ENCODE measurements at places on chromosomes 4 and X.

GRCh38 chr4:87270144-87270543, 49.7 kb upstream of the KLHL8 start:
- no peak for DNase-seq

DNA sequence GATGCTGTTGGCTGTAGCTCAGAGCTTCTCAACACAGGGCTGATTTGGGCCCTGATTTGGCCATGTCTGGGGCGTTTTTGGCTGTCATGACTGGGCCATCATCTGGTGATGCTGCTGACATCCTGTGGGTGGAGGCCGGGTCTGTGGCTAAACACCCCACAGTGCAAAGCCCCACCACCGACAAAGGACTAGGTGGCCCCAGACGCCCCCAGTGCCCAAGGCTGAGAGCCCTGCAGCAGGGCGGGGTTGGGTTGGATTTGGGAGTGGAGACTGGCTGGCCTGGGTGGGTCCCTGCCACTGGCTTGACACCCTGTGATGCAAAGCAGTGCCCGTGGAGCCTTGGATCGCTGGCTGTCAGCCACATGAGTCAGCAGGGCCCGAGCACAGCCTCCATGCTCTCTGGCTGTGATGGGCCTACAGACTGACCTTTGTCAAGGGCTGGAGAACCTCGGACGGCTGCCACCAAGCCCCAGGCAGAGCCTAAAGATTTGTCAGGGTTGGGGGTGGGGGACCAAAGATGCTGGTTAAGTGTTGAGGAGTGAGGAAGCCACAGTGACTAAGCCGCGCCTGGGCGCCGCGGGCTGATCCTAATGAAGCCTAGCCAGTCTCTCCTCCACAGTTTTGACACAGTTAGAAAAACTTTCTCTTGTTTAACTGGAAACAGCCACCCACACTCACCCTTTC, 28.3 kb downstream of the CYTL1 start:
- DNase-seq = no peak

- no peak for DNase-seq
Measured at GRCh38 chr4:83831588-83831987, 295.7 kb downstream of the GPAT3 start.

- DNase-seq = no peak
Measured at GRCh38 chr4:106707776-106708463, 328.2 kb downstream of the DKK2 start.

GRCh38 chrX:37541991-37542390, 29.5 kb upstream of the LANCL3 start:
- no peak for DNase-seq

DNA sequence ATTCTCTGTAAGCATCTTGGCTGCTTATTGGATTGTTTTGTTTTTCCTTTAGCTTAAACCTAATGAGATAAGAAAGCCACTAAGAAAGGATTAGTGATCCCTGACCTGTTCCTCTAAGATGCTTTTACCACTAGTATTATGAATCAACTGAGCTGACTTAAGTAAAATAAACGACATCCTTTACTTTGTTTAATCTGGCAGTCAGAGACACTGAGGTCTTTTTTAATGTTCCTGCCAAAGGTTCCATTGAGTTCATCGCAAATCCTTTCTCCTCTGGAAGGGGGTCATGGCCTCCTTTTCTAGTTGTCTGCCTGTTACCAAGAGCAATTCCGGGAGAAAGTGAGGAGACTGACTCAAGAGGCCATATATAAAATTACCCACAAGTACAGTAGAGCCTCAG, 1038.3 kb upstream of the SLIT2 start:
- DNase-seq = no peak

DNA sequence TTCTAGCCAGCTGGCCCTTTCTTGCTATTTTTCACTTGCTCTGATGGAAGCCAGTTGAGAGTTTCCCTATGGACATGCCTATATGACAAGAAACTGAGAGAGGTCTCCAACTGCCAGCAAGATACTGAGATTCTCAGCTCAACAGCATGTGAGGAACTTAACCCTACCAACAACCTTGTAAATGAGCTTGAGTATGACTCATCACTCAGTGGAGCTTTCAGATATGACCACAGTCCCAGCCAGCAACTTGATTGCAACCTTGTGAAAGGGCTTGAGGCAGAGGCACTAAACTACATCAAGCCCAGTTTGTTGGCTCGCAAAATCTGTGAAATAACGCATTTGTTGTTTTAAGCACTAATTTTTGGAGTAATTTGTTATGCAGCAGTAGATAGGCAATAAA, 175.8 kb downstream of the COMMD8 start:
- no peak for DNase-seq

GRCh38 chr4:139460565-139460964, 6.6 kb downstream of the RAB33B start:
- no peak for DNase-seq

DNA sequence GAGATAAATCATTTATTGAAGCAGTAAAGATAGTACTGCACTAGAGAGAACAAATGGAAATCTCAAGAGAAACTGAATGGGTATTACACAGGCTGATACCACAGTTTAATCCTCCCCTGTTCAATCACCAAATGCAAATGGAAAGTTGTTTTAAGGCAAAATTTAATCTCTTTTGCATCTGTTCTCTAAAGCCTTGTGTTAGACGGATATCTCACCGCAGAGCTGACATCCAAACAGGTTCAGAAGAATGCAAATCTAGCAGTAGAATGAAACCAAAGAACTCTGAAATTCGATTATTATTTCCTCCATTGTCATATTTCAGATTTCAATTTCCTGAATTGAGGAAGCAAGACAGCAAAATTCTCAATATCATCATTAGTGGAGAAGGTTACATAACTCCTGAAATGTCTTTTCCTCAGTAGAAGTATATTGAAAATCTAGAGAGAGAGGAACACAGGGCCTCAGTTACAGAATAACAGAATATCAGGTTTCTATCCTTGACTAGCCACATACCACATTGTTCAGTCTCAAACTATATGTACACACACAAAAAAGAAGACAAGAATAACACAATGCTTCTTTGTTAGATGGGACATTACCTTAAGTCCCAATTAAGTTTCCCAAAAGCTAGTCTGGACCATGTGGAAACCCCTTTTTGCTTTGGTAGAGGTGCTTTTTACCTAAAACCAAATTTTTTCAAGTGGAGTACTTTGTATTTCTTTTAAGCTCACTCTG, 94.1 kb upstream of the BANK1 start:
- DNase-seq = no peak

DNA sequence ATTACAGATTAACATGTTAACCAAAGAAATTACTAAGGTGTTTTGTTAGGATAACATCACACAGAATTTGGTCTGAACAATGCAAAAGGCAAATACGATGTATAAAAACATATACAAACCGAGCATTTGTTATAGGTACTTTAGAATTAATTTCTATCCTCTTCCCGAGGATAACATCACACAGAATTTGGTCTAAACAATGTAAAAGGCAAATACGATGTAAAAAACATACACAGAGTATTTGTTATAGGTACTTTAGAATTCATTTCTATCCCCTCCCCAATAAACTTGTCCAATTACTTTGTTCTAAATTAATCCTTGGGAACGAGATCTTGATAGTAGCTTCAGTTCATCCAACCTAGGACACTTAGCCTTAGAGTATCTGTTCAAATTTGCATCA, 7.6 kb downstream of the HNRNPDL start:
- no peak for DNase-seq

GRCh38 chr4:19748519-19749479, 502.9 kb upstream of the SLIT2 start:
- no peak for DNase-seq

DNA sequence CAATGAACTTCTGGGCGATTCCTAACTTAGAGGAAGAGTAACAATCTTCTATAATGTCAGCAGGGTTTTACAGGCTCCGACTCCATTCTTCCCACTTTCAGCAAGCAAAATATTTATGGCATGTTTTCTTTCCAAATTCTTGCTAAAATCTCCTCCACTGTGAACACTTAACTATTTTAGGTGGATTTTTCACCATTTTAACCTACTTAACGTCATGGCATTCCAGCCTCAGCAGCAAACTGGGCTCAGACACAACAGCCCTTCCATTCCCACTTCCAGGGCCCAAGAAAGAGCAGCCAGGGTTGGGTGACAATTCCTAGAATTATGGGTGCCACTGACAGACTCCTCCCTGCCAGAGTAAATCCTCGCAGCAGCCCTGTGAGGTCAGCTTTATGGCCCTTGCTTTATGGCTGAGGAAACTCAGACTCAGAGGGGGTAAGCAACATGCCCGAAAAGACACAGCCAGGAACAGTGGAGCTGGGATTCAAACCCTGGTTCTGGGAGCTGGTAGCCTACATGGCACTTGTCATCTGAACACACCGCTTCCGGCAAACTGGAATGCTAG, 112.8 kb upstream of the MAP3K15 start:
- no peak for DNase-seq

DNA sequence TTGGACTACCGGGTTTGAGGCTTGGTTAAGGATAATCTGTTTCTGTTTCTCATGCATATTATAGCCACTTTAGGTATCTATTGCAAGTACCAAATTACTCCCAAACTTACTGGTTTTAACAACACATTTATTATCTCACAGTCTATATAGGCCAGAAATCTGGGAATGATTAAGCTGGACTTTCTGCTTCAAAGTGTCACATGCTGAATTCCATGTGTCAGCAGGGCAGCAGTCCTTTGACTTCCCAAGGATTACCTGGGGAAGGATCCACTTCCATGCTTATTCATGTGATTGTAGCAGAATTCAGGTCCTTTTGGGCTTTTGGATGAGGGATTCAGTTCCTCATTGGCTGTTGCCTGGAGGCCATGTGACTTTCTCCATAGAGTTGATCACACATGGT, 349.0 kb upstream of the TRAM1L1 start:
- DNase-seq = no peak

- DNase-seq = no peak
Measured at GRCh38 chr4:76943790-76944189, 5.8 kb upstream of the SEPTIN11 start.

- DNase-seq = no peak
Measured at GRCh38 chr4:48639807-48640206, 140.3 kb downstream of the FRYL start.

GRCh38 chr4:147638942-147639341, 21.7 kb downstream of the TMEM184C start:
- no peak for DNase-seq

DNA sequence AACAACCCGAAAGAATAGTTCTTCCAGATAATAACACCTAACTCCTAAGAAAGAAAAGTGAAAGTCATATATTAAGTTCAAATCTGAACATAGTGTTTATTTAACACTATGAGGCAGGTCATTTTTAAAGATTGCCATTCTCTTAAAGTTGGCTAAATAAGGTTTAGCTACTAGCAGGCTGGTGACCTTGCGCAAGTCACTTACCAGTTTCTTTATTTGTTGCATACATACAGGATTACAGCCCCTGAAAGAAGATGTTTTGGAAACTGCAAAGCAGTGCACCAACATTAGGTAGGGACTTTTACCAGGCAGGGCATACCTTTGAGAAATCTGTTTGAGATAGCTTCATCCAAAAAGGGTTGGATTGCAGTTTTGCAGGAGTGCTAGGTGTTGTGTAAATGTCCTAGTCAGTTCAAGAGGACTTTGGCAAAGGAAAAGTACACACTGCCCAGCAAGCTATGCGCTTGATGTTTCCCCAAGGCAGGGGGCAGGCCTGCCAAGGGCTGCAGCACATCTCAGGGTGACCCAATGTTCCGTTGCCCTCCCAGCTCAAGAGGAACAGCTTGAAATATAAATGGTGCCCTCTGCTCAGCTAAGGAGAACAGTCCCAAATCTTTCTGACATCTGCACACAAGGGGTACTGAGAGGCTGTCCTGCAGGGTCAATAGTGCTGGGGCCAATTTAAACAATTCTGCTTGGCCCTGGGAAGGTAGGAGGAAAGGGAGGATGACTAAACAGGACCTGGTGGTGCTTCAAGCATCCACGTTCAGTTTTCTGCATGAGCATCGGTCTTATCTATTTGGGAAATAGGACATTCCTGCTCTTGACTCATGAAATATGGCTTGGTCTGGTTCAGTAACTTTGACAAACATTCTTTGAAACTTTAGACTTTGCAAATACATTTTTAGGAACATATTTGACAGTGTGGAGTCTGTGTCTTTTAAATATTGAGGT, 130.8 kb downstream of the COL4A6 start:
- DNase-seq = no peak

DNA sequence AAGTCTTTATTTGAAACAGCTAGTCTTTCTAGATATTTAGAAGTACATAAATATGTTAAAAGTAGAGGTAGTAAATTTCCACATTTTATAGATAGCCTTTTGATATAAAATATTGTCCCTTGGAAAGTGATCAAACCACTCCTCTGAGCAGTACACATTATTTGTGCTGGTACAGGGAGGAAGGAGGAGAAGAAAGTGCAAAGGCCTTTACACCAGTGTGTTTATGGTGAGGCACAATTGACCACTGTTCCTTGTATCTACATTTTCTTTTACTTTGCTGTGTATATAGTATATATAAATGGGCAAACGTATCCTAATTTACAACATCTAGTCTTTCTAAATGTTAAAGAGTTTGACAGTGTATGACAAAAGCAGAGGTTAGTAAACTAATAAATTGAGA, 39.9 kb downstream of the CXCL8 start:
- DNase-seq = no peak

- DNase-seq = no peak
Measured at GRCh38 chr4:26450418-26450817, 39.9 kb downstream of the CCKAR start.

- DNase-seq = no peak
Measured at GRCh38 chrX:40729598-40730584, 5.5 kb downstream of the MED14 start.

DNA sequence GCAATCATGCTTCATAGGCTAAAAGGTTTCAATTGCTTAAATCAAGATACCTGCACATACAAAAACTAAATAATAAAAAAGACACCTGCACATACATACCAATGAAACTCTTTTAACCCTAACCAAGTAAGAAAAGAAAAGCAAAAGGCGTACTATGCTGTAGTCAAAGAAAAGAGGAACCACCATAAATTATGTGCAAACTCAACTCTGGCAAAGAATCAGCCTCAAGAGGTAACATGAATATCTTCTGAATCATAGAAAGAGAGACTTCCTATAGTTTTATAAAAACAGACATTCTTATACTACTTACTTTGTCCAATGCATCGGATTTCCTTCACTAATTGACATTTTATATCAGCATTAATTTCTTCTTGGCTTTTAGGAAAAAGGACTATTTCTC, 29.3 kb downstream of the MMGT1 start:
- DNase-seq = no peak

DNA sequence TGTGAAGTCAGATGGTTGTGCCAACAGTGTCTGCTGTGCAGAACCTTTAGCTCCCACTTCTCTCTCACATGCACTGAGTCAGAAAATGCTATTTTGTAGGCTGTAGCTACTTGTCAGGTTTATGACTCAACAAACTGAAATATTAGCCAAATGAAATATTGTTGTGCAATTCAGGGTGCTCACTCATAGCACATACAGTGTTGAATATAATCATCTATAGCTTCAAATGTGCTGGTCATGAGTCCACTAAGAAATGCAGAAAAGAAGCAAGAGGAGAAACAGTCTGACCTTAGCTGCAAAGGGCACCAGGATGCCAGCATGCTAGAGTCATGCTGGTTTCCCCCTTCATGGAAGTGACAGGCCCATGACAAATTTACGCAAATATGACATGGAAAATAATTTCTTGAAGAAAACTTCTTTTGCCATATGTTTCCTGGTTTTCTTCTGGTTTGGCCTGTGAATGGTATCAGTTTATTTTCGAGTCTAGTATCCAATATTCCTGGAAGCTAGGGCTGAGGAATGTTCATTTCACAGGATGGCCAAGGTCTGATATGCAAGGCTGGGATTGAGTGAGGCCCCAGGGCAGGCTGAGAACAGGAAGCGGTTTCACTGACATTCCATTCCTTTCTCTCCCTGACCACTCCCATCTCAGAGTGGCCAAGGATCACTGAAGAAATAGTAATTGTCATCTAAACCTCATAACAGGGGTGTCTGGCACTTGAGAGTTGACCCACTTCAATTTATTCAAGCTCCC, 10.3 kb upstream of the CXCL2 start:
- DNase-seq = no peak

GRCh38 chrX:150036641-150037040, 98.3 kb upstream of the EOLA2 start:
- no peak for DNase-seq

All from activated CD8-positive, alpha-beta memory T cell treated with anti-CD3 and anti-CD28 coated beads, Interleukin-2, amount 50 U/mL, for 4 hours (primary cell).